ENCODE measurements at places on chromosomes 3 and 15.

DNA sequence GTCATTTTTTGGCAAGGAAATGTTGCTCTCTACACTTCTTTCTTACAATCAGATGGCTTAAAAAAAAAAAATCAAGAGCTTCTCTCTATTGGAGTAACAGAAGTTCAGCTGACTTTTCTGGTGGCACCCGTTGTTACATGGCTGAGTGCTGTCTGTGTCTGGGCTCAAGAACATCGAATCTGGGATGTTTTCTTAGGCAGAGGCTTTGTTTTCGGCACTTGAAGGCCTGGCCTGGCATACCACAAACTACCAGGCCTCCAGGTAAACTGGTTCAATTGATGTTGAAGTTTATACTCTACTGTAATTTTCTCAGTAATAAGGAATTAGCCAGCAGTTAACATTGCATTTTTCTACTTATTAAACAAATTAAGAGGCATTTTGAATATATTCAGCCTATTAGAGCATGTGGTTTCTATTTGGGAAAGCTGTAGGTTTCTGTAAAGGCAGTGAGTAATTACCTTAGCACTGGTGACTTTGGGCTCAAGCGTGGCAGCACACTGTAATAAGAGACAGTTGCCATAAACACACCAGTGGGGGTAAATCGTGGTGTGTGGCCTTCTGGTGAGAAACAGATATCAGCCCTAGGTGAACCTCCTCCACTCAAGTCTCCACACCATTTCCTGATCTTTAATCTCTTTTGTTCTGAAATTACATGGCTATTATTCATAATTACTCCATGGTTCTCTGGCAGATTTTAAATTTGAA is 544.7 kb downstream of the MECOM start:
- no peak for DNase-seq

GRCh38 chr3:5579946-5580345 is 392.4 kb downstream of the EDEM1 start:
- DNase-seq = no peak

DNA sequence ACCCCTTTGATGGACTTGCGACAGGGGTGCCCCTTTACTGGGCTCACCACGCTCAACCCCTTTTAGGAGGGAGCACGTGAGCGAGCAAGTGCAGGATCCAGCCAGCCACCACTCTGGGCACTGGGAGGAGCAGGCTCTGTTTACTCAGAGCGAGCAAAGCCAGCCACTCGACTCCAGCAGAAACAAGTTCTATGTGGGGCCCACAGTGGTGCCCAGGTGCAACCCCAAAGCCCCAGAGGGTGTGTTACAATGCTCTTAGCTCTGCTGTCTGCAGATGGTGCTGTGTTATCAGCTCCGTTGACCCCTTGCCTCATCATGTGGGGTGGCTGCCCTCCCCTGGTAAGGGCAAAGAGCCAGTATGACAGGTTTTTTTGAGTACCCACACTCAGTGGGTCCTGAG is 120.3 kb upstream of the SUCLG2 start:
- DNase-seq = no peak

- no peak for DNase-seq
Measured at GRCh38 chr3:190001426-190001825, 119.3 kb downstream of the P3H2 start.

- DNase-seq = no peak
Measured at GRCh38 chr3:132681421-132681820, 21.3 kb downstream of the UBA5 start.

Data from stimulated activated CD4-positive, alpha-beta T cell treated with anti-CD3 and anti-CD28 coated beads, Interleukin-15, amount 100 ng/mL, for 1 hour (primary cell).